ENCODE measurements at places on chromosomes 2 and 18.

- DNase-seq, result no peak
These were observed 4.2 kb downstream of the GAREM2 start for GRCh38 chr2:26177122-26177521.

DNA sequence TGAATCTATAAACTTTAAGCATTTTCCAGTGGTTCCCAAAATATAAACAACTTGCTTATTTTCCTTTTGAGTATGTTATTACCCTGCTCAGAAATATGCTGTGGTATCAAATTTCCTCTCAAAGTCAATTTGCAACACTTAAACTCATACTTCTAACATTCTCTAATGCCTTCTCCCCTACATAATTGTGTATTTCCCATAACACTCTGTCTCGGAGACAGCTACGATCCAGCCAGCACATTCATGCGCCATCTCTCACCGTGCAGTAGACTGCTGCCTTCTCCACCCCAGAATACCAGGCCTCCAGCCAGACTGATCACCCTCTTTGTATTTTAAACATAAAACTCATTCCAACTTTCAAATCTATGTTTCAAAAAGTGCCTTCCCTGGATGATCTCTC lies 41.8 kb downstream of the TIMM21 start:
- no peak for DNase-seq

GRCh38 chr2:197707316-197708213 lies 2.4 kb downstream of the MARS2 start:
- DNase-seq, result no peak

GRCh38 chr2:3634596-3635121 lies 23.3 kb upstream of the ALLC start:
- DNase-seq, result no peak

GRCh38 chr2:238511614-238511950 lies 84.9 kb downstream of the ASB1 start:
- no peak for DNase-seq

DNA sequence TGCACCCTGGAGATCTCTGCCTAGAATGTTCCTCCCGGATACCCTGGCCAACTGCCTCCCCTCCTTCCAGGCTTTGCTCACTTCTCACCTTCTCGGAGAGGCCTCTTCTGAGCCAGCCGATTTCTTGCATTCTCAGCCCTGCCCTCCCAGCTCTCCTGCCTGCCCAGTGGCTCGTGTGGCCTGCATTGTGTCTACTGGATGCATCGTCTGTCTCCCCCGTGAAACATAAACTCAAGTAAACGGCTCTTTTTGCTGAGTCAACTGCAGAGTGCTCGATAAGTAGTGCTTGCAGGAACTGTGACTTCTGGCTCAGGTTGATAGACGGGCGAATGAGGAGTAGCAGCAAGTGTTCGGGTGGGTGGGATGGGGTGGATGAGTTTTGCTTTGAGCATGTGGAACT lies 112.5 kb upstream of the ODC1 start:
- no peak for DNase-seq

GRCh38 chr2:62467100-62467474 lies 38.9 kb downstream of the TMEM17 start:
- no peak for DNase-seq

GRCh38 chr2:134367213-134367612 lies 113.3 kb downstream of the MGAT5 start:
- DNase-seq, result no peak

DNA sequence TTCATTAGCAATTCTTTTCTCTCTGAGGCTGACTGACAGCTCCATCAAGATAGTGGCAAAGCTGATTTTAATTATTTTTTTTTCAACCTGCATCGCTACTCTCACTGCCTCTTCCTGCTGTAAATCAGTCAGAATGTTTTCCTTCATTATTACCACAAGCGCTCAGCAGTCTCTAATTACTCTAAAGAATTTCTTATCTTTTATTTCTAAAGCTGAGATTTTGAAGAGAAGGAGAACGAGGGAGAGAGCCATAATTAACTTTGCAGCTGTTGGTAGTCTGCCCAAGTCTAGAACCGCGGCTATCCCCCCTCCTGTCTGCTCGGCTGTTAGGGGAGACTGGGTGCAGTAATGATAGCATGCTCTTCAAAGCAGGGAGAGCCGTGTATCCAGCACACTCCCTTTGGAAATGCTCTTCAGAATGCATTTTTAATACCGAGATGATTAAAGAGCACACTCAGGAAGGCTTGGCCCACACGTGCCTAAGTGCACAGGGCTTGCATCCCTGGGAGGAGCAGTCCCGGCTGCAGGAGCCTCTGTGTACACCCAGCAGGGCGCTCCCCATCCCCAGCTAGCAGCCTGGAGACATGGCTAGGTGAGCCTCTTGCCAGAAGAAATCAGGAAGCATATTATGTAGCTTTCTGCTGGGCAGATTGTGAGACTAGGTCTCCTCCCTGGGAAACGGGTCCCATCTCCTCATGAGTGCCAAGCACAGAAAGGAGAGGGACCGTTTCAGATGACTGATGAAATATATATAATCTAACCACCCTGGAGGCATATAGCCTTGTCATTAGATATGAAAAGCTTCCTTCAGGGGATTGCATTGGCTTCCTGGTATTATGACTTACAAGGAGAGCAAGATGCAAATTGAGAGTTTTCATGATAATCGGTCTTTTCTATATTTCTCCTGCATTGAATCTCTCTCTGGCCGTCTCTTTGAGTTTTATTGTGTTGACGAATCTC lies 555.2 kb downstream of the CMPK2 start:
- DNase-seq, result no peak

GRCh38 chr2:238445409-238446190 lies 18.9 kb downstream of the ASB1 start:
- DNase-seq, result no peak

- no peak for DNase-seq
These were observed 202.9 kb downstream of the MIB1 start for GRCh38 chr18:21943456-21943855.

DNA sequence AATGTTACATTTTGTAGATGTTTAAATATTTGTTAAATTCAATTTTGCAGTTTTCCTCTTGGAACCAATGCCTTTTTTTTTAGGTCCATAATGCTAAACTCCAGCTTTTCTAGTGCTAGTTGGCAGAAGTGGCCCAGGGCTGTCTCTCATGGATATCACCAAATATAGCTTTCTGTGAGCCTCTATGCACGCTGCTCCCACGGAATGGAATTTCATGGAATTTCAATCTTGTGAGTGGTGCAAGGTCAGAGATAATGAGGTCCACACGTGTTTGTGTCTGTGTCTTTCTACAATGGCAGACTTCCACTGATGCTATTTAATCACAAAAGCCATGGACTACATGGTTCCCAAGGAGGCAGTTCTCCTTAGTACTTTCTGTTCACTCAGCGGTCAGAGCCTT lies 191.5 kb upstream of the PARD3B start:
- no peak for DNase-seq

GRCh38 chr2:6421138-6421730 lies 444.5 kb downstream of the CMPK2 start:
- no peak for DNase-seq

DNA sequence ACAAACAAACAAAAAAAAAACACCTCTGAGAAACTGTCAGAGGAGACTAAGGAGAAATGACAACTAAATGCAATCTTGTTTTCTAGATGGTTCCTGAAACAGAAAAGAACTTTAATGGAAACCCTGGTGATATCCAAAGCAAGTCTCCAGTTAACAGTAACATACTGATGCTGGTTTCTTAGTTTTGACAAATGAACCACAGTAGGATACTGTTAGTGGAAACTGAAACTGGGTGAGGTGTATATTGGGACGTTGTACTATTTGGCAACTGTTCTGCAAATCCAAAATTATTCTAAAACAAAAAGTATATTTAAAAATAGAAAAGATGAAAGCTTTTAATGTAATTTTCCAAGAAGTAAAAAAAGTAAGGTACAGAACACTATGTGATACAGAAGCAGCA lies 11.4 kb downstream of the SESTD1 start:
- DNase-seq, result no peak

DNA sequence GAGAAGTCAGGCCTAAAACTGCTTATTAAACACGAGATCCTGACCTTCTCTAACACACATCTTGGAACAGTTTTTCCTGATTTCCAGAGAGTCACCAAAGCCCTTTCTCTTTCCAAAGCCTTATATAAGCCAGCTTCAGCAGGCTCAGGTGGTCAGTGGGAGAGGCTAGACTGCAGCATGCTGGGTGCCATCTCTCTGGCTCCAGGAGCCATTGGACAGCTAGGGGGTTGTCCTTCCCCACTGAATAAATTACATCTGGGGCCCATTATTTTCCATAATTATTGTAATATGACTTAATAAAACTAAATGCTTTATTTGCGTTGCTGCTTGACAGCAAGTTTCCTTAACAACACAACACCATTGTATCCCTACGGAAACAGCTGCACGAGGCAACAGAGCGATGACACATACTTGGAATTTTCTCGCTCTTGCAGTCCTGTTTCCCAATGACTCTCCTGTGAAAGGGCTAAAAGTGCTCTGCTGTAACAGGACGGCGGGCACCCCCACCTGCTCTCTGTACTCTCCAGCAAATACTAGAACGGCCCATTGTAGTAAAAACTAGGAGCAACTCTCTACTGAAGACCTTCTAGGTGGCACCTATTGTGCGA lies 160.6 kb downstream of the RNF144A start:
- no peak for DNase-seq

DNA sequence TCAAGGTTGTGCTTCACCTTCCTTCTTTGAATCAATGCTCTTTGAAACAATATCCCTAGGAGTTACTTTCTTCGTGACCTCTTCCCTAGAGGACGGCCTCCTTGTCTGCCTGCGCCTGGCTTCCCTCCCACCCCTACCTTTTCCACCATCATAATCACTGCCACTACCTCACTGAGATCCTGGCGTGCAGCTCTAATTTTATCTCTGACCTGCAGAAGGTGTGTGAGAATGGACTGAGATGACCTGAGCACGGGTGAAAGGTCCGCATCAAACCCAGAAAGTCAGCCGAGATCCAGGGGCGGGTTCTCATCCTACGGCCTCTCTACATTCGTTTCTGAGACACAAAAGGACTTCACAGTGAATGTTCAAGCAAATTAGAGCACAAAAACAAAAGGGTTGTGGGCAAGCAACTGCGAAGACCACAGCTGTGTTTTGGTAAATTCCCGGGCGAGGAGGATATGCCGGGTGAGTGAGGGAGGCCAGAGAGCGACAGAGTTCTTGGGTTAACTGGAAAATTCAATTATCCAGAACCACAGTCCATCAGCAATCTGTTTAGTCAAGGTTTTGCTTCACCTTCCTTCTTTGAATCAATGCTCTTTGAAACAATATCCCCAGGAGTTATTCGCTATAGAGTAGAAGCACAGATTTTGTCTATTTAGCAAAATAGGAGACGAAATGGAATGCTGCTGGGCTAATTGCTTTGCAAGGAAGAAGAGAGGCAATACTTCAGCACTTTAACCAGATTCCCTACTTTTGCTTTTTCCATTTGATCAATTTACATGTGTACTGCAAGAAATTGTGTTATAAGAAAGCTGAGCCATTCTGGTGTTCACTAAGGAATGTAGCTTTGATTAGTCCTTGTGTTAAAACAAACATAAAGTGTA lies 212.6 kb downstream of the ACKR3 start:
- no peak for DNase-seq

GRCh38 chr2:43701111-43701510 lies 24.9 kb upstream of the C1GALT1C1L start:
- no peak for DNase-seq

DNA sequence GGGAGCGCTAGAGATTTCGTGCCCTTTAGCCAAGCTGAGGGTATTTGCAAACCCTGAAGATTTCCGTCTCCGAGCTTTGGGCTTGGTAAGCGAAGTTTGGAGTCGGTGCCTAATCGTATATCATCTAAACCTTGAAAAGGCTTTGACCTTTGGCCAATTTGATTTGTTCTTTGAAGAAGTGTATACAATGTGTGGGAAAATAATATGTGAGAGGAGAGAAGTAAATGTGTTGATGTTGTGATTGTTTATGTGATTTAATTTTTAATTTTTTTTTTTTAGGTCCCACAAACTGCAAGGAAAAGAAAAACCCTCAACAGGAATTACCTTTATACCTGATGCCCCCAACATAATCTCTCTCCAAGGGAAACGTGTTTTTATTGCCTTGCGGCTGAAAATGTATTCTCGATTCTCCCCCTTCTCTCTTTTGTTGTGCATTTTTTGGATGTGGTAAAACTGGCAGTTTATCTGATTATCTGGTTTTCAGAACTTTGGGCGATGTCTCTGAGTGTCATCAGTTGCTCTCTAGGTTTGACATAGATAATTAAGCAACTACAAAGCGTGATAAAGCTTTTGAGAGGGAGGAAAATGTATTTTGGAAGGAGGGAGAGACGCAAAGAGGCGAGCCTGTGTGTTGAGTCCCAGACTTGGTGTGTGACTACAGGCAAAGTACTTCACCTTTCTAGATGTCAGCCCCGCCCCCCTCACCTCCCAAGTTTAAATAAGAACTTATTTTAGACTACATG lies 912 bp upstream of the FBXO11 start:
- DNase-seq, result no peak

DNA sequence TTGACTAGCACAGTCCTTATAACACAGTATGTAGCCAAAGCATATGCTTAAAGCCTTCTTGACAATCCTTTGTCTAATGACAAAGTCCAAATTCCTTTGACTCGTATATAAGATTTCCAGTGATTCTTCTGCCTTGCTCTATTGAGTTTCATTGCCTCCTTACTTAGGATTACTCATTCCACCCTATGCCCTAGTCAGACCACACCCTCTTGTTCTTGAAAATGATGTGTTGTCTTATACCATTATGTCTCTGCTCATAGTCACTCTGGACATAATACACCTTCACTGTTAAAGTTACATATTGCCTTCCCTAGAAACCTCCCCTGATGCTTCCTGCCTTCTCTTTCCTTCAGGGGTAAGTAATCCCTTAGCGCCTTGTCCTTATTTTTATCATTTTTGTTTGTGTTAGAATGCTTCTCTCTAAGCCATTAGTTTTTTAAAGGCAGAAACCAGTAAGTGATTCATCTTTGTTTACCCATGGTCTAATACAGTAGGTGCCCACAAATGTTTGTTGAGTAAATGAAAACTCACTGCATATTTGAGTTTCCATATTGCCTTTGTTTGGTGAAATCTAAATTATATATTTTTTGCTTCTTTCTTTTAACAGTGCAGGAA lies 19.3 kb downstream of the GPD2 start:
- no peak for DNase-seq

- DNase-seq, result no peak
These were observed 8.8 kb downstream of the COPS9 start for GRCh38 chr2:240127191-240127750.

DNA sequence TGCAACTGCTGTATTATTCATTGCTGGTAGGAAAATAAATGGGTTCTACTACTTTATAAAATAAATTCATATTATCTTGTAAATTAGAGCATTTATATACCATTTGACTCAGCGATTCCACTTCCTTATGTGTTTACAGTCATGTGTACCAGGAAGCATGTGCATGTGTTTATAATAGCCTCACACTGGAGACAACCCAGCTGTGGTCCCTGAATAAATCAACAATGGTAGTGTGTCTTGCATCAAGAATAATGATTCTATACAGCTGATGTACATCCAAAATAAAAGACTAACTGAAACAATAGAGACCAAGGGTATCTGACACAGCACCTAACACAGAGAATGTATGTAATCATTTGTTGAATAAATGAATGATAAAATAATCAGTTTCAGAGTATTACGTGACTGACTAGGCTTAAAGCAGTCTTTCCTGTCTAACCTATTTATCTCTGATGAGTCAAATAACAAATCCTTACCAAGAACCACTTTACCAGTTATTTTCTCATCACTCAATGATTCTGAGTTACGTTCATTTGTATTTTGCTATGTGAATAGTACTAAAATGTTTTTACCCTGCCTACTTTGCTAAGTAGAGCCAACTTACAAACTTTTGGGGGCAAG lies 216.8 kb downstream of the UBE2E3 start:
- no peak for DNase-seq

GRCh38 chr2:84959095-84959565 lies 11.8 kb upstream of the KCMF1 start:
- no peak for DNase-seq

- DNase-seq, result no peak
These were observed 23.2 kb downstream of the MEMO1 start for GRCh38 chr2:31987454-31988220.
